Effector CD4-positive, alpha-beta T cell (primary cell): ENCODE measurements at places on chromosomes 7 and 10.

DNA sequence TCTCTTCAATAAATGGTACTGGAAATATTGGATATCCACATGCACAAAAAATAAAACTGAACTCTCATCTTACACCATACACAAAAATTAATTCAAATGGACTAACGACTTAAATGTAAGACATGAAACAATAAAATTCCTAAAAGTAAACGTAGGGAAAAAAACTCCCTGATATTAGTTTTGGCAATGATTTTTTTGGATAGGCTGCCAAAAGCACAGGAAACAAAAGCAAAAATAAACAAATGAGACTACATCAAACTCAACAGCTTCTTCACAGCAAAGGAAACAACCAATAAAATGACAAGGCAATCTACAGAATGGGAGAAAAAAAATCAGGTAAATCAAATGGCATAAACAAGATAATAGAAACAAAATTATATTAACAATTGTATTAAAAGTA lies 65.7 kb downstream of the ORC5 start:
- no peak for DNase-seq

GRCh38 chr7:105849122-105849855 lies 27.1 kb downstream of the ATXN7L1 start:
- DNase-seq: peak; percentile 43

DNA sequence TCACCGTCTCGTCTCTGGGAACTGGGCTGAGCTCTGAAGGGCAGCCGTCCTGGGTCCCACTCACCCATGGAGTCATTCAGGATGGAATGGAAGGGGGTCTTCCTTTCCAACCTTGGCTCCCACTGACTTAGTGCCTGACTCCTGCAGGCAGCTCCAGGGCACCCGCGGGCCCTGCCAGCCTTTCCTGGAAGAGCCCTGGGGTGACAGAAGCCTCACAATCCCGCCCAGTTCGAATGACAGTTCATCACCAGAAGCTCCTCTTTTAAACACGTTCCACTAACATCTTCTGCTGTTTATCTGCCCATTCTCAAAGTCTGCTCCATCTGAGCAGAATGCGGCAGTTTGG lies 110.6 kb downstream of the TNS3 start:
- no peak for DNase-seq

DNA sequence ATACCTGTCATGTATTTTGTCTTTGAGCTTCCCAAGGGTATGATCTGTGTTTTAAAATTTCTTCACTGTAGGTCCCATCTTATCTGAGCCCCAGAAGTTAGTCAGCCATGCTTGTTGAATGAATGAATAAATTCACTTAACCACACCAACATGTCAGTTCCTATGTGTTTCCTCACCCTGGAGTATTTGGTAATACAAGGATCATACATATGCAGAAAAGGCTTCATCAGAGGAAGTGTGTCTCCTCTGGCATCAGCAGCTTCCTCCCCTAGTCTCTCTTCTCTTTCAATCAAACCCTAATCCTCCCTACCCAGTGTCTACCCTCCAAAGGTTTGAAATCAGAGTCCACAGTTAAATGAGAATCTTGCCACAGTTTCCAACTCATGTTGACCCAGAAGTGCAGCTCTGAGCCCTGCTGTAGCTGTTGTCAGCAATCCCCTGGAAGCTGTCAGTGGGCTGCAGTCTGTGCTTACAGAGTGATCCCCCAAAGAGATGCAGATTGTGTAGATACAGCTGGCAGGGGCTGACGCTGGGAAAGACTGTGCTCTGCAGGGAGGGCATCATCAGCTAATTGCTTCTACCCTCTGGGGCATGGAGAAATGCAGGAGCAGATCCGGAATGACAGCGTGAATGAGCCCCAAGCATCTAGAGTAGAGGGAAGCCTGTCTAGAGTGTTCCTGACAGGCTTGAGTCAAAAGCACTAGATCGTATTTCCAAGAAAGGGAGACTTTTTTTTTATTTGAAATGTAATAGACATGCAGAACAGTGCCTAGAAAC lies 105.0 kb upstream of the WDR11 start:
- DNase-seq: no peak
